Stimulated activated CD8-positive, alpha-beta memory T cell treated with anti-CD3 and anti-CD28 coated beads, Interleukin-2, amount 100 ng/mL, for 48 hours (primary cell): ENCODE measurements at places on chromosomes 4 and X.

GRCh38 chr4:113145519-113146291, 96.3 kb downstream of the ANK2 start:
- DNase-seq: no peak

GRCh38 chr4:135838889-135839288, 1637.3 kb upstream of the PABPC4L start:
- no peak for DNase-seq

DNA sequence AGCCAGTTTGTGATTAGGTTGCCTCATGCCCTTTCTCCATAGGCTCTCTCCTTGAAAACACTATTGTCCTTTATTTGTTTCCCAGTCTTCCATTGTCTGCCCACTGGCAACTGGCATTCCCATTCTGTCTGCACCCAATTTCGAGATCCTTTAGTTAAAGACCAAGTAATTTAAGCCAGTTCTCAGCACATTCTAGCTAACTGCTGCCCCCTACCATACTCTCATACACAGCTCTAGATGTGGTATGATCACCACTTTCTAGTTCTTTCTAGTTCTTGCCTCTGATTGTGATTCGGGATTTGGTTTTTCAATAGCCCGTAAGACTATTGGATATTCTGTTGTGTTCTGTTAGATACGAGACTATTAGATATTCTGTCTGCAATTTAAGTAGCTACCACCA, 135.8 kb upstream of the TRPC5 start:
- no peak for DNase-seq

DNA sequence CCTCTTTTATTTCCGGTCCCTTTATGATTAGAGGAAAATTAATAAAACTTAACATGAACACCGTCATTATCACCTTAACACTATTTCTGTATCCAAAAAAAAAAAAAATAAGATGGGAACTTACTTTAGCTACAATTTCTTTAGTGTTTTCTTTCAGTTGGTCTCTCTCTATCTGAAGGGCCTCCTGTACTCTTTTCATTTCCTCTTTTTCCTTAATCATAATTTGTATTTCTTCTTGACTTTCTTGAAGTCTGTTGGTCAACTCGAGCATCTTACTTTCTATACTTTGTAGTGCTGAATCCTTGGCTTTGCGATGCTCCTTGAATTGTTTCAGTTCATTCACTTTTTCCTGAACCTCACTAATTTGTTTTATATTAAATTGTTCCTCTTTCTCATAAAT, 45.3 kb upstream of the BDH2 start:
- DNase-seq: no peak
